ENCODE measurements at places on chromosomes 5 and 9. TPM values are rescaled to one million over a fixed set of nuclear protein-coding genes. Genes with fewer than 3 reads are reported as not detected.

The FOXI1 gene
- total RNA-seq = not detected

The IL5 gene
- not detected for total RNA-seq

The BARHL1 gene
- not detected for total RNA-seq

The GPR21 gene
- total RNA-seq = 0.28 TPM

The SIGMAR1 gene
- 178 TPM for total RNA-seq

The RARS1 gene
- 104 TPM for total RNA-seq

All from airway epithelial cell (primary cell).